HepG2 (cell line): ENCODE measurements at places on chromosomes 2 and 18.

DNA sequence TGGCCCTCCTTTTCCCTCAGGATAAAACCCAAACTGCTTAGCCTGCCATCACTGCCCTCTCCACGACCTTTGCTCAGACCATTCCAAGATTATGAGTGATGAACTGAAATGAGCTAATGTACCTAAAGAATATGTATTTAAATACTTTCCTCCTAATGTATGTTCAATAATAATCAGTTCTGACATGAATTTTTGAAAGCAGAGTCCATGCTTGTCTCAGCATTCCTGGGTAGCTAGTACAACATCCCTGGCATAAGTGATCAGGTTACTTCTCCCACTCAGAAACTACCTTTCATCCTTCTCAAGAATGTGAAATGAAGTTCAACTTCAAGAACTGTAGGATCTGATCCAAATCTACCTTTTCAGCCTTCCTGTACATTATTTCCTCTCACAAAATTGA, 103.6 kb downstream of the UNC80 start:
- no peak for DNase-seq

GRCh38 chr2:25567406-25567805, 106.0 kb downstream of the DTNB start:
- DNase-seq: peak; percentile 56

DNA sequence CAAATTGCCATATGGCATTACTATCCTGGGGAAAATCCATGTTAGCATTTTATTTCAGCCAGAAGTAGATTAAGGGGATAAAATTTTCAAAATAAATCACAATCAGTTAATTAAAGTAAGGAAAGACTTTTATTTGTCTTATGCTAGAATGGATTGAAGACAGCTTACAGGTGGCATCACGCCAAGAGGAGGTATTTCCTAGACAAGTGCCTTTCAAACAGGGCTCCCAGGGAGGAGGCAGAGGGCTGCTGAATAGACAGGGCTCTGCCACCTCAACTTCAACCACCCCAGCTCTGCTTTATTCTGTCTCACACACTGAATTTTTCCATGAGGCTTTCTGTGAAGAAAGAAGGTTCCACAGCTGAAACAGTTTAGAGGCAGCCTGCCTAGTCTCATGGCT, 12.2 kb downstream of the CCDC68 start:
- no peak for DNase-seq

GRCh38 chr2:46992776-46993175, 77.2 kb upstream of the MCFD2 start:
- DNase-seq: no peak

- DNase-seq: no peak
Observed at GRCh38 chr2:172213116-172213860, 110.6 kb upstream of the DLX2 start.

GRCh38 chr18:3388980-3389379, 61.0 kb upstream of the TGIF1 start:
- DNase-seq: no peak

GRCh38 chr2:74005786-74006185, 21.1 kb downstream of the TET3 start:
- no peak for DNase-seq
